ENCODE measurements at places on chromosomes 12 and 14.
A peak's percentile ranks its signal among the peaks of the same experiment; 100 is the strongest.

- no peak for DNase-seq
These were observed 4.6 kb upstream of the LRP1-AS start for GRCh38 chr12:57151741-57152630.

DNA sequence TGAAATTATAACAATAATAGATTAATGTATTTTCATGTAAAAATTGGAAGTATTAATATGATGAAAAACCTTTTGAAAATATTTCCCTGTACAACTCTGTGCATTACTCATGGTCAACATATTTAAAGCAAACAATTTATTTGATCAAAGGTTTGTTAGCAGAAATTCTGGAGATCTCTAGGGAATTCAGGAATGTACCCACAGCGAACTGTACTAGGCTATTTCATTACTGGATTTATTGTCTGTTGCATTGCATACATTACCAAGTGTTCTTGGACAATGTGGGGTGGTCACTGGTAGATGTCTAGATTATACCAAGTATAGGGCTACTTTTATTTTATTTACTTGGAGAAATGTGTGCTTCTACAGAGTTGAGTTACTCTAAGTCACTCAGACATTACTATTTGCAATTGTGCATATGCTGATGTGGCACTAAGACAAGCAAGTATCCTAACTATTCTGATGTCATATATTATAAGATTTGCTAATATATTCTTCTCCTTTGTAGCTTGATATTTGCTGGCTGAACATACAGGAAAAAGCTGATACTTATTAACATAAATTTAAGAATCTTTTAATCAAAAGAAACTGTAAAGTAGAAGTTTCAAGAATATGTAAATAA, 323.3 kb downstream of the CCER1 start:
- DNase-seq, result no peak

DNA sequence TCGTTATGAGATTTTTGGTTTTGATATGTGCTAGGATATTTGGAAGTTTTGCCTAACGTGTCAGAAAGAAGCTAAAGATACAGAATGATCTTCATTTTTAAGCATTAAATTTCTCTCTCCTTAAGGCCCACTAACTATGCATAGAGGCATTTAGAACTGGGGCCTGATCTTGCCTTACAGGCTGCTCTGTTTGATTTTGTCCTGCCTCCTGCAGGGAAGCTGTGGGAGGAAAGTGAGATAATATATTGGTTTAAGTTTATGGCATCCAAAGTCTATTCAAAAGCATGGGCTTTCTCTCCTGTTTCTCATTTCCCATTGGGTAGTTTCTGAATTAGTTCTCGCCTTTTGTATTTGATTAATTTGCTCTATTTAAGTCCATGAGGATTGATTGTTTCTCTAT, 250.3 kb upstream of the FBXO33 start:
- no peak for DNase-seq

DNA sequence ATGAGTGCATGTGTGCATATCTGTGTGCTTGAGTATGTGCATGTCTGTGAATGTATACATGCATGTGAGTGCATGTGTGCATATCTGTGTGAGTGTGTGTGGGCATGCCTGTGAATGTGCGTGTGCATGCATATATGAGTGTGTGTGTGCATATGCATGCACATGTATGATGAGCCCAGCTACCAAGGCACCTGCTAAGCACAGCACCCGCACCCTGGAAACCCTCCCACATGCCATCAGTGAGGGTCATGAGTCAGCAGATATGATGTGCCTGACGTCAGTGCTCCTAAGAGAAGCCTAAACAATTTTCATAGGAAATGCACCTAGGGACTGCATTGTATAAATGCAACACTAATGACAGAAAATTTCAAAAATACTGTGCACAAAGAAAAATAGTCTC, 151.1 kb downstream of the KIF26A start:
- DNase-seq, result no peak

- DNase-seq, result peak; percentile 77
These were observed 47.2 kb upstream of the CTDSP2 start for GRCh38 chr12:57893431-57894353.

DNA sequence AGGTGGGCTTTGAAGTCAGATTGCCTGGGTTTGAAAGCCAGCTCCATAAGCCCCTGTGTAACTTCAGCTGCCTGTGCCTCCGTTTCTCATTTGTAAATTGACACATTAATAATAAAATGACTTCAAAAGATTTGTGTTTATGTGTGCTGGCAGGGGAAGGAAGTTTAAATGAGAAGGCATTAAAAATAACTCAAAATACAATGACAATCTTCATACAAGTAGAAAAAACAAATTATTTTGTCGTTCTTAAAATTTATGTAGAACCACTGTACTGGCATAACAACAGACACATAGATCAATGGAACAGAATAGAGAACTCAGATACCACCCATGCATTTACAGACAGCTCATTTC, 83.0 kb downstream of the PPM1A start:
- no peak for DNase-seq

GRCh38 chr14:66315548-66315947, 170.6 kb upstream of the CCDC196 start:
- no peak for DNase-seq

DNA sequence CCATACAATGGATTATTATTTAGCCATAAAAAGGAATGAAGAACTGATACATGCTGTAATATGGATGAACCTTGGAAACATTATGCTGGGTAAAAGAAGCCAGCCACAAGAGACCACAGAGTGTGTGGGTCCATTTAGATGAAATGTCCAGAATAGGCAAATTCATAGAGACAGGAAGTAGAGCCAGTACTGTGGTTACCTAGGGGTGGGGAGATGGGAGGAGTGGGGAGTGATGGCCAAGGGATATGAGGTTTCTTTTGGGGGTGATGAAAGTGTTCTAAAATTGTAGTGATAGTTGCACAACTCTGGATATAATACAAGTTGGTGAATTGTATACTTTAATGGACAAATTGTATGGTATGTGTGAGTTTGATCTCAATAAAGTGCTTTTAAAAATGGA, 18.6 kb downstream of the JDP2 start:
- DNase-seq, result no peak

DNA sequence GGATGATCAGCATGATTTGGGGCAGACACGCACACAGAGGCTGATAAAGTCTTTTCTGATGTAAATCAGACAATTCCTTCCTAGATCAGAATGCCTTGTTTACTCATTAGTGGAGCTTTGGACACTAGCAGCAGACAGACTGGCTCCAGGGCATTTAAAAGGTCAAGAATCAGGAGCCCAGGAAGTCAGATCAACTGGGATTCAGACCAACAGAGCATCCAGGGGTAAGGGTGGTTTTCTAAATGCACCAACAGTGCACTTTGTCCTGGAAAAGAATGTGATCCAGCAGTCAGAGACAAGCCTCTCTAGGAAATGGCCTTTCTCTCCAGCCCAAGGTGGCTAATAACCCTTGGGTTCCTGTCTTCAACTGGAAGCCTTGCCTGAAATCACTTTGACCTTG, 405.3 kb downstream of the MED13L start:
- DNase-seq, result no peak

GRCh38 chr14:64745511-64746091, 41.4 kb downstream of the PLEKHG3 start:
- DNase-seq, result no peak

- DNase-seq, result no peak
These were observed 1482.7 kb downstream of the AACS start for GRCh38 chr12:126547905-126548304.

GRCh38 chr12:80056232-80056631, 43.1 kb upstream of the OTOGL start:
- DNase-seq, result no peak

DNA sequence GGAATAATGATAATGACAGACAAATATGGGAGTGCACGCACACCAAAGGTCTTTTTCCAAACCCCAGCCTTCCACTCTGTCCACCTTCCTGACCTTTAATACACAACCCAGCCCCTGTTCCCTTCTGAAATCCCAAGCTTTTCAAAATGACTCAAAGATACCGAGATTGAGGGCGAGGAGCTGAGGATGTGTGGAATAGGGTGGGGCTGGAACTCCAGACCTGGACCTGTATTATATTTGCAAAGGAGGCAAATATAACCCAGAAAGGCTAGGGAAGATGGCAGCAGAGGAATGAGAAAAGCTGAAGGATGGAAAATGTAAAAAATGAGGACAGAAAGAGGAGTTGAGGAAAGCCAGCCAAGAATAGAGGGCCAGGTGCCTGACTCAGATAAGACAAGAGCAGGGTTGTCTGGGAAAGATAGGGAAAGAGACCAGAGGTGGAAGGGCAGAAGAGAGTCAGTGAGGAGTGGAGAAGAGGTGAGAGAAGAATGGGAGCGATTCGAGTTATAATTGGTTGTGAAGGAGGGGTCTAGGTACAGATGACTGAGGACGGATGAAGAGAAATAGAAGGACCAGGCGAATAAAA, 1.0 kb upstream of the PTMS start:
- no peak for DNase-seq

DNA sequence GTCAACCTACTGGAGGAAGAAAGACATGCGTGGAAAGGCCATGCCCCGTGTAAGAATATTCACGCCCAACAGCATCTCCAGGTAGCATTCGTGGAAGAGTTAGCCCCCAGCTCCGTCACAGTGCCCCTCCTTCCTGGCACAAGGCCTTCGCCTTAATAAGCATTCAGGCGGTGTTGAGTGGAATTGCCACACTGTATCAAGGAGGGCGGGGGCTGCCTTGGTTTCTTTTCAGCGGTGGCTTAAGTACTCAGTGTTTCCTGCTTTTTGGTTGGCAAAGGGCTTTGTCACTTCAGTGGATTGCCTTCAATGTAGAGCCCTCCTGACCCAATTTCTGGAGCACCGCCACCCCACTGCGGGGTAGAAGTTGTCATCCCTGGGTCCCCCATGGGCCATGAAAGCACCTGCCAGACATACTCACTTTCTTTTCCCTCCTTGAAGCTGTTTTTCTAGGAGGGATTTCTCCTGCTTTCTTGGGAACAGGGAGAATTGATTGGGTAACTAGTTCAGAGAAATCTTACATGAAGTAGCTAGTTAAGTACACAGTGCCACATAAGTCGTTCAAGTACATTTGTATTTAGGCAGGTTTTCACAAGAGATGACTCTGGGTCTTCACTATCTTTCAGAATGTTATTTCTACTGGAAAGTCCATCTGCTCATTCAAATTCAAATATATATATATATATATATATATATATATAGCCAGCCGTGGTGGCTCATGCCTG, 65.5 kb upstream of the STON2 start:
- no peak for DNase-seq

DNA sequence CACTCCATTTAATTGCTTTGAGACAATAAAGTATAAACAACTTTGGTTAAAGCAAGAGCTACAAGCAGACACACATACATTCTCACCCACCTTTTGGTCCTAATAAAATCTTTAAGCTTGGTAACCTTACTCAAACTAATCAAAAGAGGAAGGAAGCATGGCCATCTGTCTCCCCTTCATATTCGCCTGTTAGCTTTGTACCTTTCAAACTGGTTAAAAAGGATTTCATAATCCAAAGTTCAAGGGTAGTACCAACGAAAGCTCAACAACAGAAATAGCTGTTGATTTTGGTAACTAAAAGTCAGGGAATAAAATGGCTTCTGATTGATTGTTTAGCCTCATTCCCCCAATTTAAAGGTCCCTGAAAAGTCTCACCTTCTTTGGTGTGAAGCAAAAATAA, 456.9 kb downstream of the BCAT1 start:
- DNase-seq, result no peak

- no peak for DNase-seq
These were observed 121.9 kb downstream of the DNAI7 start for GRCh38 chr12:25072906-25073650.

Data from amygdala (tissue), 56 donors.